Natural killer cell treated with Interleukin-12 subunit alpha and Interleukin-12 subunit beta and Interleukin-15 and Interleukin-18, amount 100 ng/mL, for 72 hours (primary cell): ENCODE measurements at places on chromosomes 11 and 22. TPM values are rescaled to one million over a fixed set of nuclear protein-coding genes. Genes with fewer than 3 reads are reported as not detected.

Gene DPAGT1
- 51.9 TPM for total RNA-seq

- no peak for DNase-seq
These were observed 8.8 kb upstream of the PLA2G3 start for GRCh38 chr22:31148953-31149627.

- no peak for DNase-seq
These were observed 129.8 kb upstream of the SERPIND1 start for GRCh38 chr22:20644071-20644642.

Gene FGF19
- total RNA-seq = not detected

DNA sequence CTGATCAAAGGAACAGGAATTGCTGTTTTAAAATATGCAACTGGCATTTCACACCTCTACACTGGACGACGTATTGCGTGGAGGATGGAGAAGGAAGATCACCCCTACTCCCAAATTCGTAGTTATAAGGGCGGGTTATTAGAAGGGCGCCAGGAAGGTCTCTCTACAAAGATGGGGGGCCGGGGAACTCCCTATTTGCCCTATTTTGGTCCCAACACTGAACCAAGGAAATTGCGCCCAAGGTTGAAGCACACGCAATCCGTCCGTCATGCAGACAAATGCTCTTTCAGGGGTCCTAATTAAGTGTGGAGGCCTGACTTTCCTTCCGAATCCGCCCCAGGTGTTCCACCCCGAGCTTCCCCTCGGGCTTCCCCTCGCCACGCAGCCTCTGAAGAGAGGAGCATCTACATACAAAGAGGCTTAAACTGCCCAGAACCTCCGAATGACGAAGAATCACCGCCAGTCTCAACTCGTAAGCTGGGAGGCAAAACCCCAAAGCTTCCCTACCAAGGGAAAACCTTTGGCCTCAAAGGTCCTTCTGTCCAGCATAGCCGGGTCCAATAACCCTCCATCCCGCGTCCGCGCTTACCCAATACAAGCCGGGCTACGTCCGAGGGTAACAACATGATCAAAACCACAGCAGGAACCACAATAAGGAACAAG lies 396 bp downstream of the NPAT start:
- no peak for DNase-seq

Gene A4GALT
- total RNA-seq = not detected

Gene KDM4D
- total RNA-seq = 0.38 TPM

- DNase-seq = no peak
These were observed 35.1 kb upstream of the SUSD2 start for GRCh38 chr22:24146194-24146616.

GRCh38 chr11:75202195-75202594 lies 38.4 kb upstream of the TPBGL start:
- DNase-seq = no peak

Gene VPREB3
- 0.52 TPM for total RNA-seq

Gene SMC1B
- total RNA-seq = 0.07 TPM

DNA sequence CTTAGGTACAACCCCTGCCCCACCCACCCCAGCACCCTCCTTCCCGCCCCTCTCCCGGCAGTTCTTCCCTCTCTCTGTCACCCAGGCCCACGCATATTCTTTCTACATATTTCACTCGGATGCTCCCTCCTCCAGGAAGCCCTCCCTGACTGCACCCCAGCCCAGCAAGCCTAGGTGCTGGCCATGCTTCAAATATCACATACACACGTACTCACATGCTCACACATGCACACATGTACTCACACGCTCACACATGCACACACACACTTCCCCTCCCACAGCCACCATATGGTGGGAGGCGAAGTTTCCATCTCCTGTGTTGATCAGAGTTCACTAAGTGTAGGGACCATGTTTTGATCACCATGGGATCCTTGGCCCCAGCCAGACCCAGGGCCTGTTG lies 90.4 kb downstream of the WNT7B start:
- DNase-seq = no peak

DNA sequence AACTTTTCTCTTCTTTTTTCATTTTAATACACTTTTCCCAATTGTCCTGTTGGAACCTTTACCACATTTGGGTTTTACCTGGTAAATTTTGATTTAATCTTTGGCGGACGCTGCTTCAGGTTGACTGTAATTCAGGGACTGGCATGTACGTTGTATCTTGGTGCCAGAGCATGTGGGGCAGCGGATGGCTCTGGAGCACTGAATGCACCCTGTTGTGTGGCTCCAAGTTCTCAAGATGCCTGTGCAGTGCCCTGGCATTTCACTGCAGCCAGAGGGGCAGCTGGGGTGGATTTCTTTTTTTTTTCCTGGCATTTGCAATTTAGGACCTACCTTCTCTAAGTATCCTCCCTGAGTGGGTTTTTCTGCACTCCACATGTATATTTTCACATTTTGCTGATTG lies 242.2 kb downstream of the BLID start:
- DNase-seq = no peak

DNA sequence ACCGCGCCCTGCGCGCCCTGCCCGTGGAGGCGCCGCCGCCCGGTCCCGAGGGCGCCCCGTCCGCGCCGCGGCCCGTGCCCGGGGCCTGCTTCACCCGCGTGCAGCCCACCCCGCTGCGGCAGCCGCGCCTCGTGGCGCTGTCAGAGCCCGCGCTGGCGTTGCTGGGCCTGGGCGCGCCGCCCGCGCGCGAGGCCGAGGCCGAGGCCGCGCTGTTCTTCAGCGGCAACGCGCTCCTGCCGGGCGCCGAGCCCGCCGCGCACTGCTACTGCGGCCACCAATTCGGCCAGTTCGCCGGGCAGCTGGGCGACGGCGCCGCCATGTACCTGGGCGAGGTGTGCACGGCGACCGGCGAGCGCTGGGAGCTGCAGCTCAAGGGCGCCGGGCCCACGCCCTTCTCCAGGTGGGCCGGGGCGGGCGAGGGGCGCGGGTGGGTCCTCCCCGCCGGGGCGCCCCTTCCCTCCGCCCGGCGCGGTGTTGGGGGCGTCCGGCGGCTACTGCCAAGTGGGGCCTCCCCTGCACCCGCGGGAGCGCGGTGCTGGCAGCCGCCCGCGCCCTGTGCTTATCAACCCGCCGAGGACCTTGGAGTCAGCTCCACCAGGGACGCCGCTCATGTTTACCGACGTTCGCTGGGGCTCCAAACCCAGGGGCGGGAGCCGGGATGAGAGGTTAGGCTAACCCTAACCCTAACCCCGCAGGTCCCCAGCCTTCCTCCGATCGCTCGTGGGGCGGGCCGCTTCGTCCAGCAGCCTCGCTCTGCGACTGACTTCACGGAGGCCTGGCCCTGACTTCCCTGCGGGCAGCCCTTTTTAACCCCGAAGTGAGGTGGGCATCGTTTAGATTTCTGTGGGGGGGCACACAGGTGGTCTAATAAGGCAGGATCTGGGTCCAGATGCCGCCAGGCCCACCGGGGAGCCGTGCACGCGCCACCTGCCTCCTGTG lies 649 bp downstream of the SELENOO start:
- DNase-seq = no peak

Gene PGA5
- not detected for total RNA-seq

GRCh38 chr11:65663639-65664200 lies 1.0 kb upstream of the RELA start:
- no peak for DNase-seq

DNA sequence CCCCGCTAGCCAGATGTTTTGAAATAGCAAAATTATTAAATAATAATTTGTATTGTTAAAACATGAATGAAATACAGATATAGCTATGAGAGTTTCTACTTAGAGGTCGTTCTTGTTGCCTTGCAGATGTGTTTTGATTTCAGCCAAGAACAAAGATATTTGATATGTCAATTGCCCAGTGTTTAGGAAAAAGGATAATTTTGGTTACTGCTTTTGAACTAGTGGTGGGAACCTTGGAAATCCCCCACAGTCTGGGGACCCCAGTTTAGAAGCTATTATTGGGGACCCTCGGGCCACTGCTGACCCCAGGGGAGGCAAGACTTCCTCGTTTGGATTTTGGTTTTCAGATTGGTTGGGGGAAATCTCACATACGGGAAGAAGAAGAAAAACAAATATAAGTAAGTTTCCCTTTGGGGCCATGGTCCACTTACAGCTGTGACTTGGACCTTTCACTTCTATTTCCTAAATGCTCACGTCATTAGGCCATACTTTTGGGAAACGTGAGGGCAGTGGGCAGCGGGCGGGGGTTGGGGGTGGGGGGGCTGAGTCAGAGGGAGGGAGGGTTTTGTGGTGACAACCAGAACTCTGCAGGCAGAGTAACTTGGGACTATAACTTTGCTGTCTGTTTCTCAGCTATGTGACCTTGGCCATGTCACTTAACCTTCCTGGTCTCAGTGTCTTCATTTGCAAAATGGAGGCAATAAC lies 37.0 kb downstream of the LDLRAD3 start:
- no peak for DNase-seq

DNA sequence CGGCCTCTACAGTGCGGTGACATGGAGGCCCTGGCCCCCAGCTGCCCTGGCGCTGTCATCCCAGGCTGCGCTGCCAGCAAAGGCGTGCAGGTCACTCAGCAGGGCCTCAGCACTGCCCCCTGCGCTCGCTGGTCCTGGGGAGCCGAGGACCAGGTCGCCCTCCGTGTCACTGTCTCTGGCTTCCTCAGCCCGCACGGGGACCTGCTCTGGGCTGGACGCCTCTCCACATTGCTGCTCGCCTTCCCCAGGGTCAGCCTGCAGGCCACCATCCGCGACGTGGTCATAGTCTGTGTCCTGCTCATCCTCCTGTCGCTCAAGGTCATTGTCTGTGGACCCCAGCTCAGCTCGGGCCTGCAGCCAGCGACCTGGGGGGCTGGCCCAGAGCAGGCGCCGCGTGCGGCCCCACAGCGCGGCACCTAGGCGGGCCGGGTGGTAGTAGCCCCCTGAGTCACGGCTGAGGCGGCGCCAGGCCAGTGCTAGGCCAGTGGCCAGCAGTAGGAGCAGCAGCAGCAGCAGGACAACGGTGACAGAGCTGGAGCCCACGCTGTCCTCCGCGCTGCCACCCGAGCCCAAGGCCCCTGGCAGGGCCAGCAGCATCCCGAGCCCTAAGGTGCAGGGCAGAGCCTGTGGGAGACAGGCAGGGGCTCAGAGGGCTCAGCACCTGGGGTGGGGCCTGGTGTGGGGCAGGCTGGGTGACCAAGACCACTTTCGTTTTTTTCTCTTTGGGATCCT lies 1.6 kb downstream of the PTPRCAP start:
- DNase-seq = no peak

- no peak for DNase-seq
These were observed 44.4 kb downstream of the APOL3 start for GRCh38 chr22:36116127-36116526.

- DNase-seq = no peak
These were observed 12.2 kb upstream of the TMEM184B start for GRCh38 chr22:38285018-38285417.

- no peak for DNase-seq
These were observed 40.4 kb downstream of the DRG1 start for GRCh38 chr22:31439808-31440207.

Gene KRTAP5-7
- not detected for total RNA-seq

GRCh38 chr22:43013355-43014315 lies 1.3 kb downstream of the PACSIN2 start:
- no peak for DNase-seq

Gene SHANK3
- total RNA-seq = not detected

DNA sequence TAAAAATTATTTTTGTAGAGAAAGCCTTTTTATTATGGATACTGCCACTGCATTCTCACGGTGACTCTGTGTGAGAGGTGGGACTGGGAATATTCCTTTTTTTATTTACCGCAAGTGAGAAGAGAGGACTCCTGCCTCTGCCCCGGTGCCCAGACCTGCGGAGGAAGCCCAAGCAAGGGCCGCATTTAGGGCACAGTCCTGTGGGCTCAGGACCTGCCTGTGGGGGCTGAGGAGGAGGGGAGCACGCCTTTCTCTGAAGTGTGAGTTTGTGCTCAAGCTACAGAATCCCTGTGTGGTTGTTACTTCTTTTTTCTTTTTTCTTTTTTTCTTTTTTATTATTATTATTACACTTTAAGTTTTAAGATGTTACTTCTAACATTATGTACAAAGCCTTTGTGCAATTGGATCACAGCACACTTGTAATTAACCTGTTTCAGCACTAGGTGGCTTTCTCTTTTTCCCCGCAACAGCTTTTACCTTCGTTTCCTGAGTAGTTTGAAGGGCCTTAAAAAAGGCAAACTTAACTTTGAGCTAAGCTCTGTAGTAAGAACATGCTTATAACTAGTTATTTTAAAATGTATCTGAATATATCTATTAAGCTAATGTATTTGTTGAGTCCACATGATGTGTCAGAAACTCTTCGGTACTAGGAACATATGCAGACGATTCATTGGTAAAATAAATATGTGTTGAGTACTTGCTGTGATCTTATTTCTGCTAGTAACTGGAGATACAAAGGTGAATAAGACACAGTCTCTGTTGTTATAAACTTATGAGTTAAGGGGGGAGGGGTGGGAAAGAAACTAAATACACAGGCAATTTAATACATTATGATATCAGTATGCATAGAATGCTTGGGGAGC lies 18.3 kb downstream of the AMOTL1 start:
- DNase-seq = no peak

GRCh38 chr22:46132830-46133587 lies 17.3 kb upstream of the PPARA start:
- DNase-seq = no peak

GRCh38 chr11:114448749-114449482 lies 9.6 kb downstream of the REXO2 start:
- DNase-seq = no peak

GRCh38 chr11:396511-396947 lies 2.5 kb downstream of the PKP3 start:
- DNase-seq = no peak

- no peak for DNase-seq
These were observed 503.7 kb downstream of the NTM start for GRCh38 chr11:131874070-131874469.

GRCh38 chr11:102806296-102806695 lies 8.3 kb upstream of the MMP1 start:
- DNase-seq = no peak

GRCh38 chr11:16356761-16357393 lies 531 bp upstream of the SOX6 start:
- no peak for DNase-seq

DNA sequence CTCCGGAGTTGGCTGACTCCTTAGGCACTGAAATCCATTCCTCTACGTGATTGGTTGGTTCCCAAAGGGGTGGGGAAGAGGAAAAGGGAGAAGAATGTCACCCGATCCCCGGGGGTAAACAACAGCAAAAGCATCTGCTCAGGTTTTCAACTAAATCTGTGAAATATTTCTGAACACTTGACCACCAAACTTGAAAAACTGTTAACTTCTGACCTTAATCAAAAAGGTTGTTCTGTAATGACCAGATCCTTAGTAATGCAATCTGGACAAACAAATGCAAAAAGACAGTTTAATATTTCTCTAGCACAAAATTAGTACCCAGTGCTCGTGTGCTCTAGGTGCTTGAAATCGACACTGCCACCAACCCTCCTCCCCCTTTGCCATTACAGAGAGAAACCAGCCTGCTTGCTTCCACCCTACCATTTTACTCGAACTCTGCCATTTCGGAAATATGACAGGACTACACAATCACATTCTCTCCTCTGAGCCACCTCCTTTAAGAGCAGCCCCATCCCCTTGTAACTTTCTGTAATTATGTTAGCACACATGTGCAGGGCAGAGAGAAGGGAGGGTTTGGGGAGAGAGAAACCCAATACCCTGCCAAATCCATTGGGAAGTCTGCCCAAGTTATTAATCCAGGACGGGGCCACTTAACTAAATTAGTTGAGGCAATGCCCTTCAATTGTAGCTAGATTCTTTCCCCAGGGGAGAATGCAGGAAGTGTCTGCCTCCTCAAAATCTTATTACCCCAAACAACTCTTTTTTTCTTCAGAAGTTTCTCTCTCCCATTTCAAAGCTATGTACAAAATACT lies 113.8 kb downstream of the RBFOX2 start:
- DNase-seq = no peak
